GM12892 (cell line): ENCODE measurements at places on chromosomes 2 and 18.

- no peak for DNase-seq
Measured at GRCh38 chr2:111149882-111150455, 29.3 kb downstream of the BCL2L11 start.

- DNase-seq: no peak
Measured at GRCh38 chr2:159322419-159322818, 35.9 kb upstream of the WDSUB1 start.

DNA sequence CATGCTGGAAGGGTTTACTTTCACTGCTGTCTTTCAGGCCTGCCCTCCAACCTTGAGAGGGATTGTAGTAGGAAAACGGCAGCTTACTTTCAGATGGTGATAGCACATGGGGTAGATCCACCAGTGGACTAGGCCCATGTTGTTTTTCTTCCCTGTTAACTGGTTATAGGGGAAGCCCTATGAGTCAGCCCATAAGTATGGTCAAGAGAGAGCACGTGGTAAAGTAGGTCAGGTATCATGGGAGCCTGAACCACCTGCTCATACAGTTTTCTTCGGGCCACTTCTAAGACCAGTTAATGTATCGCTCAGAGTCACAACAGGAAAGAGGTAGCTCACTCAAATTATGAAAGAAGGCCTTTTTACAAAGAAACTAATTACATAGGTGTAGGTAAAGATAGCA, 33.0 kb downstream of the PDK1 start:
- no peak for DNase-seq

DNA sequence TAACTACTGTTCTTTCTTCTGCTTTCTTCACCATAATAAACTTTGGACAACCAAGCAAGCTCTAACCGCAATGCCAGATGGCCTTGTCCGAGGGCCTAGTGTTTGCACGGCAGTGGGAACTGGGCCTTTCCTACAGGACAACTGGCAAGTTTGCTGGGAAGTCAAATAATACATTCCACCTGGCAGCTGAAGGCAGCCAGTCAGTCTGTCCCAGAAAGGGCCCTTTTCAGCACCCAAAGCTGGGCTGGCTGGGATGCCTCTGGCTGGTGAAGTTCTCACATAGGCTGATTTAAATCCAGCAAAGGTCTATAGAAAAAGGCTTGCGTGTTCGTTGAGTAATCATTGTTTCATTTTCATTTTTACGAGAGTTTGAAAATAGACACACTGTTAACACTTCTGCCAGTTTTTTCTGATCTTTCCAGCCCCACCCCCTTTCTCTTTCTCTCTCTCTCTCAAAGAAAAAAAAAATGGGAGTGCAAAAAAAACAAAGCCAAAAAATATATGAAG, 110.0 kb upstream of the EPAS1 start:
- DNase-seq: peak; percentile 35

- peak; percentile 16 for DNase-seq
Measured at GRCh38 chr18:11324956-11325882, 175.8 kb upstream of the PIEZO2 start.

- no peak for DNase-seq
Measured at GRCh38 chr2:133652398-133652797, 84.1 kb upstream of the NCKAP5 start.
